ENCODE measurements at places on chromosomes 5 and 9.
A peak's percentile ranks its signal among the peaks of the same experiment; 100 is the strongest.

DNA sequence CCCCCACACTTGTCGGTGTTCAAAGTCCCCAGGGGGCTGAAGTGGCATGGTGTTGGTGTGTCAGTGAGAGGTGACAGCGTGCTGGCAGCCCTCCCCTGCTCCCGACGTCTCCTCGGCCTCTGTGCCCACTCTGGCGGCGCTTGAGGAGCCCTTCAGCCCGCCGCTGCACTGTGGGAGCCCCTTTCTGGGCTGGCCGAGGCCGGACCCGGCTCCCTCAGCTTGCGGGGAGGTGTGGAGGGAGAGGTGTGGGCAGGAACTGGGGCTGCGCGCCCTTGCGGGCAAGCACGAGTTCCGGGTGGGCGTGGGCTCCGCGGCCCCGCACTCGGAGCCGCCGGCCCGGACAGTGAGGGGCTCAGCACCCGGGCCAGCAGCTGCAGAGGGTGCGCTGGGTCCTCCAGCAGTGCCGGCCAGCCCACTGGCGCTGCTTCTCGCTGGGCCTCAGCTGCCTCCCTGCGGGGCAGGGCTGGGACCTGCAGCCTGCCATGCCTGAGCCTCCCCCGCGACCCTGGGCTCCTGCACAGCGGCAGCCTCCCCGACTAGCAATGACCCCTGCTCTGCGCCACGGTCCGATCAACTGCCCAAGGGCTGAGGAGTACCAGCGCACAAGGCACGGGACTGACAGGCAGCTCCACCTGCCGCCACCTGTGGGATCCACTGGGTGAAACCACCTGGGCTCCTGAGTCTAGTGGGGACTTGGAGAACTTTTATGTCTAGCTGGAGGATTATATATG is 224.1 kb upstream of the RIOK2 start:
- DNase-seq = no peak

GRCh38 chr5:142617416-142618129 is 68.3 kb downstream of the FGF1 start:
- DNase-seq = no peak

- no peak for DNase-seq
Observed at GRCh38 chr5:95352691-95353090, 38.5 kb upstream of the FAM81B start.

DNA sequence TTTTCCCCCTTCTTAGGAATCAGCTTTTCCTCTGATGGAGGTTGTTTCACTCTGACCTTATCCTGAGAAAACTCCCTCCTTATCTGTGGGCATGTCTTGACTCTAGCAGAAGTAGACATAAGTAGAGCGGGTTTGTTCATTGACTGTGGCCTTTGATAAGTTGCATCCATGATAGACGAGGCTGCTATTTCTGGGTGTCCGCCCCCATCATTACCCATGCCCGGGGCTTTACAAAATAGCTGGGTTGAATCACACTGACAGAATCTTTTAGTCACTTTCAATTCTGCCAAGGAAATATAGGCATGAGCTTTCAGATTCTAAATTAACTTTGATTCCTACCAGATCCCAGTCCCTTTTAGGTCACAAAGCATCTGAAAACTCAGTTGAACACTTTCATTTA is 223.8 kb downstream of the SEC61B start:
- no peak for DNase-seq

GRCh38 chr5:134148316-134148715 is 28.4 kb downstream of the SKP1 start:
- DNase-seq = no peak

GRCh38 chr5:110087829-110088228 is 398.1 kb downstream of the MAN2A1 start:
- DNase-seq = no peak

- no peak for DNase-seq
Observed at GRCh38 chr5:172370237-172370640, 84.1 kb downstream of the SH3PXD2B start.

- peak; percentile 64 for DNase-seq
Observed at GRCh38 chr5:671459-672328, 21.5 kb downstream of the TPPP start.

GRCh38 chr9:2616692-2617377 is 4.8 kb upstream of the VLDLR start:
- DNase-seq = no peak

GRCh38 chr5:174282391-174282790 is 236.9 kb downstream of the NSG2 start:
- no peak for DNase-seq

DNA sequence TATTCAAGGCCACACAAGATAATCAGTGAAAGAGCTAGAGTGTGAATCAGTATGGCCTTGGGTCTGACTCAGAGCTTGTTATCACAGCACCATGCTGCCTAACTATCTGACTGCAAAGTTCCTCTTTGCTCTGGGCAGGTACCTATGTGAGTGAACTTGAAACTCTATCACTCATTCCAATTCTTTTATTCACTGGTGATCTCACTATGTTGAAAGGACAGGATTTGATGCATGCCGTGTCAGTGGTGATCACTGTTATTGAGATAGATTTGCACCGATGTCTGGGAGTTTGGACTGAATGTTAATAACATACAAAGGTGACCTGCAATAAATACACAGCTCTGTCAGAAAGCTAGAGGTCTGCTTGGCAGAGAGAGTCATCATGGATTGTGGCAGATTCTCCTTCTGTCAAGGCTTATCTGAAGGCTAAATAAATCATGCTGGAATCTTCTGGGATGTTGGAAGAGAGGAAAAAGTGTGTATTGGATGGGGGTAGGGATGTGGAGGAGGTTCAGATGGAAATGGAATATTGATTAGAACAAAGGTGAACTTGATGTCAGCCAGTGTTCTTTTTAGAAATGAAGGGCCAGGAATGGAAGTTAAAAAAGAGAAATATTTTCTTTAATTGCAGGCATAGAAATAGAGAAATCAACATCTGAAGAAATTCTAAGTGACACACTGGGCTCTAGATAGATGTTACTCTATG is 91.8 kb upstream of the TNC start:
- no peak for DNase-seq

GRCh38 chr5:54388409-54388808 is 67.1 kb upstream of the HSPB3 start:
- no peak for DNase-seq

DNA sequence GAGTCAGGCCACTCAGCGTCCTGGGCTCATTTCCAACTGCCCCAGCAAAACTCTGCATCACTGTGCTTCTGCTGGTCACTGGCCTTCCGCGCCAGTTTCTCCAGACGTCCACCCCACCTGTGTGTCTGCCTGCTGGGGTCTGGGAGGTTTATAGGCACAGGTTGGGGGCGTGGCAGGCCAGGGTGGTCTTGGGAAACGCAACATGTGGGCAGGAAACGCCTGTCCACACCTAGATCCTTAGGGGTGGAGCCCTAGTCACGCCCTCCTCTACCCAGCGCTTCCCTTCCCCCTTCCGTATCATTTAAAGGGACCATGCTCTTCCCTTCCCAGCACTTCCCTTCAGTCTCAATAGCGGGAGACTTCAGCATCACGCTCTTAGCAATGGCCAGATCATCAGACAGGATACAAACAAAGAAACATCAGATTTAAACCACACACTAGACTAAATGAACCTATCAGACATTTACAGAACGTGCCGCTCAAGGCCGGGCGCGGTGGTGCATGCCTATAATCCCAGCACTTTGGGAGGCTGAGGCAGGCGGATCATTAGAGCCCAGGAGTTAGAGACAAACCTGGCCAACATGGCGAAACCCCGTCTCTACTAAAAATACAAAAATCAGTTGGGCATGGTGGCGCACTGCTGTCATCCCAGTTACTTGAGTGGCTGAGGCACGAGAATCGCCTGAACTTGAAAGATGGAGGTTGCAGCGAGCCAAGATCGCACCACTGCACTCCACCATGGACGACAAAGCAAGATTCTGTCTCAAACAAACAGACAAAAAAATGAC is 11.8 kb upstream of the BTNL9 start:
- DNase-seq = no peak

- no peak for DNase-seq
Observed at GRCh38 chr9:131418143-131419025, 24.5 kb downstream of the PRRC2B start.

GRCh38 chr5:71645030-71645429 is 57.9 kb downstream of the MCCC2 start:
- no peak for DNase-seq

- no peak for DNase-seq
Observed at GRCh38 chr5:40367255-40367654, 312.5 kb upstream of the PTGER4 start.

DNA sequence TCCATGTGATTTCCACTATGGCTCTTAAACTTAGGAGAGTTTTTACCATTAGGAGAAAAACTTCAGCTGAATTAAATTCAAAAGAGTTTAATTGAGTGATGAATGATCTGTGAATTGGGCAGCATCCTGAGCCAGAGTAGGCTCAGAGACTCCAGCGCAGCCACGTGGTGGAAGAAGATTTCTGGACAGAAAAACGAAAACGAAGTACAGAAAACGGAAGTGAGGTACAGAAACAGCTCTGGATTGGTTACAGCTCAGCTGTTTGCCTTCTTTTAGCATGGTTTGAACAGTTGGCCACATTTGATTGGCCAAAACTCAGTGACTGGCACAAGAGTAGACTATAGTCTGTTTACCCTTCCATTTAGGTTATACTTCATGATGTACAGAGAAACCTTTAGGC is 69.2 kb upstream of the PLPP1 start:
- no peak for DNase-seq

DNA sequence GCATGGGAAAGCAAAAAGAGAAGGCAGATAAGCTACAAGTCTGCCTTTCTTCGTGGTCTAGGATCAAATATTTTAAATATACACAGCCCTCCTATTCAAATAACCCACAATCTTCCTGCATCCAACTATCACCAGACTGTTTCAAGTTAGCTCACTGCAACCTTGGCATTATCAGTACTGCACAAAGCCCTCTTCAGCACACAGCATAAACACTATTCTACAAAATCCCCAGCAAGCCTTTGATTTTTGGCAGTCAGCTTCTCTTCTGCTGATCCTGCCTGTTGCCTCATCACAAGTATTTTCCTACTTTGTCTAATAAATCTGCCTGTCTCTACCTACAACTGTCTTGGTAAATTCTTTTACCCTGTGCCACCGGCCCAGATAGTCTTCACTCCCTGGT is 142.9 kb downstream of the COX7C start:
- no peak for DNase-seq

GRCh38 chr5:109721741-109722140 is 32.0 kb downstream of the MAN2A1 start:
- DNase-seq = no peak

DNA sequence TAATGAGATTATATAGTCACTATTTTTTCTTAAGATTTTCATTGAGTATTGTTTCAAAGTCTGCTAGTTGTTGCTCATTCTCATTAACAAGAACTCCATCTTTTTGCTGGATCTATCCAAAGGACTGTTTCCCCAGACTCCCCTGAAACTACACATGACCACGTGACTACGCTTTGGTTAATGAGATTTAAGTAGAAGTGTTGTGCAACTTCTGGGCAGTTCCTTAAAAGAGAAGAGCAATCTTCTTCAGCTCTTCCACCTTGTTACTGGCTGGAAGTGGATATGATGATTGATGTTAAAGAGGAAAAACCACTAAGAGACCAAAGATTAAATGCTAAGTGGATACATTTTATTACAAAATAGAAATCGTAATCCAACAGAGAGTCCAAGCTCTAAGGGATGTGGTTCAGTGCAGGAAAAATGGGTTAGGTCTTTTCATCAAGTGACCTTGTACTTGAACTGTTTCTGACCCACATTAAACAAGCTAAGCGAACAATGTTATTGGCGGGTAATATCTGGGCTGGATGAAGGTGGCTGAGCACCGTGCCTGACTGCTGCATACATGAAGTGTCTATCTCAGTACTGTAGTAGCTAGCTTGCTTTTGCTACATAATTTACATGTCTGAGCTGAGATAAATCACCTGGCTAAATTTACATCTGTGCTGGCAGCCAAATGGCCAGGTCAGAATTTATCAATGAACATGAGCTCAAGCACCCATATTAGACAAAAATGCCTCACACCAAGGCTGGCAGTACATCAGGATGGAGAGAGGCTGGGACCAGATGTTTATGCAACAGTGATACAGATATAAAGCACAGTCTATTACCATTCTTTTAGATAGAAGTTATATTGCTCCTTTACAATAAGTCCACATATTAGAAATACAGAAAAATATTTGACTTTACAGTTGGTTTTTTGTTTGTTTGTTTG is 7.5 kb upstream of the CTNNAL1 start:
- no peak for DNase-seq

GRCh38 chr5:7246287-7246686 is 149.7 kb upstream of the ADCY2 start:
- no peak for DNase-seq

DNA sequence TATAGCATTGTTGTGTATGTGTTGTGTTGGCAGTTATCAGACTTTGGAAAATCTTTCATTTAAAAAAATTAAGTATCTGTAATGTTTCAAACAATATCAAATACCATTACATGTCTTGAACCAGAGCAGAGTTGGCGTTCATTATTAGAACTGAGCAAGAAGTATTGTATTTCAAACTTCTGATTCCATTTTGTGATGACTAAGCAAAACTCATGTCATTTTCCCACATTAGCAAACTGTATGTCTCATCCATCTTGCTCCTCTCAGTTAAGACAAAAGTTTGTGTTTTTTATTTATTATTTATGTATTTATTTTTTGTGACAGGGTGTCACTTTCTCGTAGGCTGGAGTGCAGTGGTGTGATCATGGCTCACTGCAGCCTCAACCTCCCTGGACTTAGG is 4.6 kb upstream of the RASEF start:
- no peak for DNase-seq

DNA sequence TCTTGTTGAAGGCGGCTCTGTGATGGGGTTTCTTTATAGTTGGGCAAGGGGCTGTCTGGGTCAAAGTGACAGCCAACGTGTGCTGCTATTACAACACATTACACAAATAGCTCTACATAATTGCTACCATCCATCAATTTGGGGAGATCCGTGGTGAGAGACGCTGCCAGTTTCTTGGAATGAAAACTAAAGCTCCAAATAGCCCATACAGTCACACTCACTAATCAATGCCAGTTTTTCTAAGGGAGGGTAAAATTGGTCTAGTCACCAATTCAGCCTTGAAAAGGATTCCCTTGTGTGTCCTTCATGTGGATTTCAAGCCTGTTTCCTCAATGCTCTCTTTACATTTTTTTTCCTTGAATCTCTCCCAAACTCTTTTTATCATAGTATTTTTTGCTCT is 343.3 kb upstream of the KLF4 start:
- DNase-seq = no peak

DNA sequence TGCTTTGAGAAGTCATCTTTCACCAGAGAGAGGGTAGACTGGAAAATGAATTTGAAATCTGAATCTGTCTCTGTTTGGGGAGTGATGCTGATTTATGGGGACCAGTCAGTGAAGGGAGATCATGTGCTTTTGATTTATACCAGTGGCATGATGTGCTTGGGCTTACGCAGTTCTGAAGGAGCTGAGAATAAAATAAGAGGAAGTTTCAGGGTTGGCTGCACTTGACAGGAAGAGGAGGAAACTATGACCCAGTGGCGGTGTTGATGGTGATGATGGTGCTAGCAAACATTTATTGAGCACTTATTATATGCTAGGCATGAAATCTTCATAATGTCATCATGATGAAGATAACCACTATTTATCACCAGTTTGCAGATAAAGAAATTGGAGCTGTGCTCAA is 136.4 kb upstream of the GLRA1 start:
- no peak for DNase-seq

Measured in T-helper 1 cell (primary cell).